ENCODE measurements at places on chromosomes 4 and X.

GRCh38 chr4:40656201-40656863 lies 26.7 kb upstream of the RBM47 start:
- no peak for DNase-seq

DNA sequence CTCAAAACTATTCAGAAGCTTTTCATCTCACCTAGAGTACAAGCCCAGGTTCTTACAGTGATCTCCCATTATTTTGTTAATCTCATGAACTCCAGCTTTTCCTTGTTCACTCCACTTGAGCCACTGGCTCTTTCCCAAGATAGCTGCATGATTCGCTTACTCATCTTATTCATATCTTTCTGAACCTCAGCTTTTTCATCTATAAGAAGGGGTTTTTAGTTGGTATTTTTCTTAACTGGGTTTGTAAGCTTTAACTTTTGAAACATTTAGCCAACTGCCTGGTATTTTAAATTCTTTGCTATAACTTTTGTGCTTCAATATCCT lies 24.0 kb downstream of the GIMD1 start:
- no peak for DNase-seq

DNA sequence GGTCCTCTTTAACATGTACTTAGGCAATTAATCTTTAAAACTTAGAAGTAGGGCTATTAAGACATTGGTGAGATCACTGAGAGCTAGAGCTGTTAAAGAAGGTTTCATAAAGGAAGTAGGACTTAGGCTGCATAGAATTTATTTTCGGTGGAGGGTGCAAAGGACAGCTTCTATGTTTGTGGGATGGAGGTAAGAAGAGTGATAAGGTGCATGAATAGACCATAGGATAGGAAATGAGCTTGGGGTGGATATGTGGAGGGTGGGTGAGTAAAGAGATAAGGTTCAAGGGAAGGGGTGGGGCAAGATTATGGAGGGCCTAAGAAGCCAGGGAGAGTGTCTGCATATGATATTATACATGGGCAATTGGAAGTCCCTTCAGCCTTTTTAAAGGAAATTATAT lies 15.9 kb downstream of the RTL9 start:
- DNase-seq, result no peak

DNA sequence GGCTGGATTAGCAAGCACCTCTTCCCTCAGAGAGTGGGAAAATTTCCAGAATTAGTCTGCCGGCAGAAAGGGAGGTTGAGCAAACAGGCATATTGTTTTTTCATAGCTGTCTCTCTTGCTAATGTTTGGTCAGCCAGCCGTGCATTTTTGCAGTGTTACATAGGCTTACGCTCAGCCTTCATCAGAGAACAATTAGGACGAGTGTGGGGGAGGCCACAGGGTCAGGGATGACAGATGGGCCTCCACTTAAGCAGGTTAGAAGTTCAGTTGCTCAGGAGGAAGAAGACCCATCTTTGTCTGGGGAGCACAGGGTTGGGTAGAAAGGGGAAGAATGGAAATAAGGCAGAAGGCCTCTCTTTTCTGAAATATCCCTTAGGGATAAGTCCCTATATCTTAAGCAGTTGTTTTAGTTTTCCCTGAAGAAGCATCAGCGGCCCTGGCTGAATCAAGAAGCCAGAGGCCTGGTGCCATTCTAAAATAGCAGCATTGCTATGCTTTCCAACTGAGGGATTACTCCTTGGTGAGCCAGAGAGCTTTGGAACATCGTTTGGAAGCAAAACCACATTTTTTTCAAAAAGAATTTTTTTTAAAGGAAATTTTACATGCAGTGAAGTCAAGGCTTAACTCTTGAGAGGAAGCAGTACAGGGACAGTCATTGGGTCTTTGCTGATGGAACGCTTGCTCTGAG lies 118.8 kb downstream of the SMIM20 start:
- no peak for DNase-seq

- DNase-seq, result peak; percentile 6
Measured at GRCh38 chr4:156476359-156476758, 495.2 kb downstream of the PDGFC start.

DNA sequence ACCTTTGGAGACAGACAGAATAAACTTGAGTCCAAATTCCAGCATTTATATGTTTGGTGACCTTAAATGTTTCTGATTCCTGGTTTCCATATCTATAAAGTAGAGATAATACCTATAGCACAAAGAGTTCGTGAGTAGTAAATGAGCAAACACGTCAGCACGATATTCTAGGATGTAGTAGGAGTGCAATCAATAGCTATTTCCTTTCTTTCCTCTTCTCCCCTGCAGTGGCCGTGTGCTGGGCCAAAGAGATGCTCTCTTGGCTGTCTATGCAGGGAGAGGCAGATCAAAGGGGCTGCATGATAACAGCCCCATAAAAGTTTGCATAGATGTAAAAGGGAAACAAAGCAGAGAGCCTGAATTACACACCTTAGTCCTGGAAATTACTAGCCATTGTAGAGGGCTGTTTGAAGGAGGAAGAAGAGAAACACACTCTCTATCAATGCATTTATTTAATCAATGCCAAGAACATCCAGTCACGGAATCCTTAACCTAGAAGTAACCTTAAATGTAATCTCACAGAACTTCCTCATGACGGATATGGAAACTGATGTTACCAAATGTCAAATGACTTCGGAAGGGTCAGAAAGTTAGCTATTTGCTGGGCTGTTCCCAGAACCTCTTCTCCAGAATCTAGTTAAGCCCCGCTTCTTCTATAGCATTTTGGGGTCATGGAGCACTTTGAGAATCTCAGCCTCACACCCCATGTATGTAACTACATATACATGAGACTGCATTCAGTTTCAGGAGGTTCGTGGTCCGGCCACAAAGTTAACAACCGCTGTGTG lies 35.5 kb upstream of the PLAC8 start:
- DNase-seq, result no peak

- no peak for DNase-seq
Measured at GRCh38 chr4:80386281-80386886, 50.9 kb downstream of the CFAP299 start.

DNA sequence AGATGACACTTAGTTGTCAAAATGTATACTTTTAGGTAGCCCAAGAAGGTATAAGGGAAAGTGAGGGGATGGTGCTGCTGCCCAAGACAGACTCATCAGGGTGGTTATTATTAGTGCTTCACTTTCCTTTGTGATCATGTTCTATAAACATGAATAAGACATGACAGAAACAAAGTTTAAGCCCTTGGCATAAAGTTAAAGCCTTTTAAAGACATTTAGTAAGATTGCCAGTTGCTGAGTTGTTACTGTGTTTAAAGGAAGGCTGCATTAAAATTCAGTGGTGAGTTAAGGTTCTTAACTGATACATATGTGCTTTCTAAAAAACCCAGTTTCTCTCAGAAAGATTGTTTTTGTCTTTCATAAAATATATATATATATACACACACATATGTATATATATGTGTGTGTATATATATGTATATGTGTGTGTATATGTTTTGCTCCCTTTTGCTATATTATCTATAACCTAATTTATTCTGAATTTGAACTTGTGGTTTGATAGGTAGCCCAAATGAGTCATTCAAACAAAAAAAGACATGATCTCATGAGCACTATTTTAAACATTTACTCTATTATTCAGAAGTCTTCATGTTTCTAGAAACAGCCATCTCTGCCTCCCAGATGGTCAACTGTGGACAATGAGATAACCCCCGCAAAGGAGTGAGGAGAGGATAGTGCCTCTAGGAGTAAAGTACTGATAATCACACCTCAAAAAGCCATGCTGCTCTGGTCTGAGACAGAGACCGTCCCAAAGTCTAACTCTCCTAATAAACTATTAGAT lies 98.1 kb upstream of the OTUD4 start:
- no peak for DNase-seq

- no peak for DNase-seq
Measured at GRCh38 chr4:66017671-66018070, 347.4 kb upstream of the EPHA5 start.

- DNase-seq, result peak; percentile 39
Measured at GRCh38 chr4:89404530-89404929, 96.9 kb upstream of the GPRIN3 start.

DNA sequence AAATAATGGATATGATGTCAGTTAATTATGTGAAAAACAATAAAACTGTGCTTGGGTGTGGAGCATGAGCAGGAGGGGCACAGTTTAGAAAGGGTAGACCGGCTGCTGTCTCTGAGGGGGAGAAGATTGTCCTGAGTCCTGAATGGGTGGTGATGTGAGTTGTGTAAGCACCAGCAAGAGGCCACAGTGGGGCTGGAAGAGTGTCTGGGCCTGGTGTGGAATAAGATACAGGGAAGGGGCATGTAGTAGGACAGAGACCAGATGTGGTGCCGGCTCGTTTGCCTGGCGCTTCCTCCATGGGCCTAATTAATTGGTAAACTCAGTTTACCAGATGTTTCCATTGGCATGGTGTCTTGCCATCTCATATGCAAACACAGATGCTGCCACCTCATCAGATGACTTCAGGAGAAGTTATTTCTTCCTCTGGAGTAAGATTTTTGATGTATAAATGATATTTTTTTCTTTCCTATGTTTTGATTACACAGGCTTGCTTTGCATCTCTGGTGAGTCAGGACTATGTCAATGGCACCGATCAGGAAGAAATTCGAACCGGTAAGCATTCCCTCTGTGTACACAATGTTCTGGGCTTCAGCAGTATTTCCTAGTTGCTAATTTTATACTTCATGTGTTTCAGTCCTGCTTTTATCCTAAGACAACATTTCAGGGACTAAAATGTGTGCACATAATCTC lies 5.1 kb downstream of the MED28 start:
- DNase-seq, result no peak

DNA sequence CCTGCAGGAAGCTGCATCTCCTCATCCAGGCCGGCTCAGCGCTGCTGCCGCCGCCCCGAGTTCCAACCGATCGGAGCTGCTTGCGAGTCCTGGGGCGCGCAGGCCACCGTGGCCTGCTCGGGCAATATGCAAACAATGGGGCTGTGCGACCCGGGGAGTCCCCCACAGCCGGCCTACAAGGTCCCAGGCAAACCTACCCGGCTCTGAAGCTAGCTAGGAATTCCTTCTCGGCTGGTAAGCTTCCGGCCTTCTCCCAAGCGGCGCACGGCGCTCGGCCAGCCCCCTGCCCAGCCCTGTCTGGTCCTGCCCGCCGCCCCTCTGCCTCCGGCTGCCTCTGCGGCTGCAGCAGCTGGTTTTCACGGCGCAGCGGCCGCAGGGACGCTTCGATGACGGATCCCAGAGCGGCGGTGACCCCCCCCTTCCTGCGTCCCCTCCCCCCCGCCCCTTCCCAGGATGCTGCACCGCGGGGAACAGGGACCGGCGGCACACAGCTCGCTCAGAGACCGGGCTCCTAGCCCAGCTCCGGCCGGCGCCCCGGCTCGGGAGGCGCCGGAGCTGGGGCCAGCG lies 59.4 kb downstream of the TSC22D3 start:
- peak; percentile 17 for DNase-seq

DNA sequence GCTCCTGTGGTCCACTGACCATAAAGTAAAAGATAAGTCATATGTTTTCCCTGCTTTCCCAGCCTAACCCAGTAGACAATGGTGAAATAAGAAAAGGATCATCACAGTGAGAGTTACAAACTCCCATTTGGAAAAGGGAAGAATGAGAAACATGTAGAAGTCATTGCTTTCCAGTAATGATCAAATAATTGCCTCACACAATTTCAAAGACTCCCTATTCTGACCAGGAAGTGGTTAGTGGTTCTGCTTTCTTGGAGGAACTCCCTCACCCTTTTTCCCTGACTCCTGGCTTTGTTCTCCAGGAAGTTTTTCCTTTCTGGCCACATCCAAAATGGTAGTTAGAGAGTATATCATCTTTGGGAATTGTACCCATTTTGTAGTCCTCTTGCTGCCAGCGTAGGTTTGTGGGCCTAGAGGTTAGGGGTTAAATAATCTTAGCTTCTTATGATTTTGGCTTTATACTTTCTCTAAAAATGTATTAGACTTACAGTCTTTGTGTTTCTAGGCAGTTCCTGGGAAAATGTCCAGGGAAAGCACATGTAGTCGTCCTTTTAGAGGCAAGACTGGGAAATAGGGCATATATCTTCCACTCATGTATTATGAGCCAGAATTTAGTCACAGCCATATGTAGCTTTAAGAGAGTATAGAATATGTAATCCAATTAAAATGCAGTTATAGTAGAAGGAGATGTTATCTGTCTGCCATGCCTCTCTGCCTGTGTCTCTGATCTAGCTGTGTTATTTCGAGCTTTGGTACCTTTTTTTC lies 10.5 kb downstream of the VAMP7 start:
- DNase-seq, result no peak

DNA sequence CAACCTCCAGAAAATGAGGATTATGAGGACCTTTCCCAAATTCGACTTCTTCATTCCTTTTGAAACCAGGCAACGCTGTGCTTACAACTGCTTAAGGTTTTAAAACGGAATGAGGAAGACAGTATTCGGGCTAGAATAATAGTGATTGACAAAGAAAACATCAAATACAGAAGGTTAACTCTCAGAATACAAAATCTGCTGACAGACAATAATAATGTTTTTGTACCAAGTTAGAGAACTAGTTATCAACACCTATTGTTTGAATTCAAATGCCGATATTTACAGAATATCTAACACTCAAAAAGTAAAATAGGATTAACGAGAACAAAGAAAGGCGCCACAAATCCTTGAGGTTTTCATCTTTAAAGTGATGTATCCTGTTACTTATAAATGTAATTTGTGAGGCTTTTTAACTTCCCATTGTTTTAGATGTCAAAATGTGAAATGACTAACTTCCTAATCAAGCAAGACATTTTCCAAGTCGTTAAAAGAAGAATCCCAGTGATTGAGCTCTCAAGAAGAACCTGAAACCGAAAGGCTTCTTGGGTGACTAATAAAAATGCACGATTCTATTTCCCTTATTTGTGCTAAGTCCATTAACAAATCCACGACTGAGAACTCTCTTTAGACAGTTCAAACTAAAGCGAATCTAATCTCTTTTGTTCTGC lies 118.3 kb downstream of the SORBS2 start:
- DNase-seq, result no peak

- DNase-seq, result no peak
Measured at GRCh38 chrX:133950214-133950613, 35.2 kb downstream of the GPC3 start.

- no peak for DNase-seq
Measured at GRCh38 chr4:58760737-58761136, 1650.6 kb upstream of the IGFBP7 start.

DNA sequence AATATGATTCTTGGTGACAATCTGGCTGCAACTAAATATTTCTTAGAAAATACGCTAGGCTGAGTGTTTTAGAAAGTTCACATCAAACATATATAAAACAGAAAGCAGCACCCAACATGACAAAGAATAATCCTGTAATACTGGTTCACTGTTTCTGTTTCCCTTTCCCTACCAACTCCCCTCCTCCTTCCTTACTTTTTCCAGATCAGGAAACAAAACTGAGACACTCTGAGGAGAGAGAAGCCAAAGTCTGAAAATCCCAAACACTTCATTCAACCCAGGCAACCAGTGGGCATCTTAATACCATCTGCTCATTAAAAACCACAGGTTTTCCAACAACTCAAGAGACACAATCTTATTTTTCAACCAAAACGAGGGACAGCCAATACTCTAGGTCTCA lies 160.4 kb upstream of the MAP3K15 start:
- DNase-seq, result no peak
